ENCODE measurements at places on chromosomes 7 and 10. TPM values are rescaled to one million over a fixed set of nuclear protein-coding genes. Genes with fewer than 3 reads are reported as not detected.

GRCh38 chr7:64313740-64314491, at the start of gene ZNF736:
Gene ZNF736, plus strand, starts transcription at chr7:64313961. Its CDS starts 190 bp downstream, at chr7:64314151.
- peak; percentile 93 for DNase-seq

- DNase-seq = peak; percentile 86
Observed at GRCh38 chr7:45089341-45089891, 647 bp upstream of the NACAD start.

- no peak for DNase-seq
Observed at GRCh38 chr10:1193561-1193960, 137.4 kb downstream of the WDR37 start.

DNA sequence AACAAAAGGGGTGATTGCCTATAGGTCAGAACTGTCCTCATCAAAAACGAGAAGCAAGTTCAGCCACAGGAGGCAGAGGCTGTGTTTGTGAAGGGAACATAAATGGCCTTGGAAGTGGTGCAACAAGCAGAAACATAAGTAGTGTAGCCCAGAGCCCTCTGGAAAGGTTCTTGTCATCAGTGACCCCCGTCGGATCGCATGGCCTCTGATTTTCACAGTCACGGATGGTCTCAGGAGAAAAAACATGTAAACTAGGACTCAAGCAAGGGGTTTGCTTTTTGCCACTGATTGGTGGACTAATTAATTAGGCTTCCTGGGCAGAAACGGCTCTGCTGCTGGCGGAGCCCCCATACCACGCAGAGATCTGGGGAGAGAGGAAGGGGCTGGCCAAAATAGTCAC, 496.5 kb upstream of the MKI67 start:
- no peak for DNase-seq

DNA sequence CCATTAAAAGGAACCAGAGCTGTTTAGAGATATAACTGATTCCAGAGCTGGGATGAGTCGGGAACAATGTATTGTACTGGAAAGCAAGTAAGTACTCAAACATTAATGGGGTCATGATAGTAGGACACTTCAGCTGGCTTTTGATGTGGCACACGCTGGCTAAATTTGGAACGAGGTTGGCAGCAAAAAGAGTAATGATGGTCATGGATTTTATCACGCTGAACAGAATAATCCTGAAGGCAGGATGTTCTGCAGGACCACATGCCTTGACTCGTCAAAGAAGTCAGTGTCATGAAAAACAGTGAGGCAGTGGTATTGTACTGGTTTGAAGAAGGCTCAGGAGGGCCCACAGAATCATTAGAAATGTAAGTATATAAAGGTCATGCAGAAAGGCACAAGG, 220.3 kb downstream of the SNX13 start:
- DNase-seq = no peak

- DNase-seq = no peak
Observed at GRCh38 chr7:147982307-147982706, 608.3 kb upstream of the C7orf33 start.

The PRPS1L1 gene
- not detected for total RNA-seq

The GDF10 gene
- total RNA-seq = 0.26 TPM

The RBP4 gene
- 977 TPM for total RNA-seq

Measured in mesenteric fat pad (tissue), 1 donor.